ENCODE measurements at places on chromosomes 5 and 9.

DNA sequence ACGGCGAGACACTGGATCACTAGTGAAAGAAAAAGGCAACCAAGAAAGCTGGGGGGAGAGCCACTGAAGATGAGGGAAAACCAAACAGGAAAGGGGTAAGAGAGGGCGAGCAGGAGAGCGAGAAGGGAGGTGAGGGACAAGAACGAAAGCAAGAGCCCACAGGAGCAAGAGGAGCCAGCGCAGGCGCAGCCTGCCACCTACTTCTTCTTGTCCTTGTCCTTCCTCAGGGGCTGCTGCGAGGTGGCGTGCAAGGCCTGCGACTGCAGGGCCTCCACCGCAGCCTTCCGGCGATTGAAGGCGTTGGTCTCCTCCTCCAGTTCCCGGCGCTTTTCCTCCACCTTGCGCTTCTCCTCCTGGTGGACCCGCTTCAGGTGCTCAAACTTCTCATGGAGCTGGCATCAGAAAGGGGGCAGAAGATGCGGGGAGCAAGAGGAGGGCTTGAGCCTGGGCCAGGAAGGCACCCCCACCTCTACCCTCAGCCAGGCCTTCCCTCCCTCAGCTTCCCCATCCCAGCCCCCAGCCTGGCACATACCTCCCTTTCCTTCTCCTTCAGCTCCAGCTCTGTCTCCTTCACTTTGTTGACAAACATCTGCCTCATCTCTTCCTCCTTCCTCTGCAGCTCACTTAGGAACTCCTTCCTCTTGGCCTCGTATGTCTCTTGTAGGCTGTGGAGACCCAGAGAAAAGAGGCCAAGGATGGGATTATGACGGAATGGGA, 13.5 kb downstream of the CCNI2 start:
- DNase-seq = no peak

- no peak for DNase-seq
These were observed 7.1 kb upstream of the EGFL7 start for GRCh38 chr9:136655536-136656182.

DNA sequence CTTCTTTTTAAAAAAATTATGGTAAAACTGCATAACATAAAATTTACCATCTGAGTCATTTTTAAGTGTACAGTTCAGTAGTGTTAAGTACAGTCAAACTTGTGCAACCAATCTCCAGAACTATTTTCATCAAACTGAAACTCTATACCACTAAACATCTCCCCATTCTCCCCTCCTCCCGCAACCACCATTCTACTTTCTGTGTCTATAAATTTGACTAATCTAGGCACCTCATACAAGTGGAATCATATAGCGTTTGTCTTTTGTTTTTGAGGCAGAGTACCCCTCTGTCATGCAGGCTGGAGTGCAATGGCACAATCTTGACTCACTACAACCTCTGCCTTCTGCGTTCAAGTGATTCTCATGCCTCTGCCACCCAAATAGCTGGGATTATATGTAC, 24.0 kb upstream of the EBF1 start:
- DNase-seq = no peak

- DNase-seq = peak; percentile 57
These were observed 99.8 kb downstream of the TENT4A start for GRCh38 chr5:6812800-6813731.

DNA sequence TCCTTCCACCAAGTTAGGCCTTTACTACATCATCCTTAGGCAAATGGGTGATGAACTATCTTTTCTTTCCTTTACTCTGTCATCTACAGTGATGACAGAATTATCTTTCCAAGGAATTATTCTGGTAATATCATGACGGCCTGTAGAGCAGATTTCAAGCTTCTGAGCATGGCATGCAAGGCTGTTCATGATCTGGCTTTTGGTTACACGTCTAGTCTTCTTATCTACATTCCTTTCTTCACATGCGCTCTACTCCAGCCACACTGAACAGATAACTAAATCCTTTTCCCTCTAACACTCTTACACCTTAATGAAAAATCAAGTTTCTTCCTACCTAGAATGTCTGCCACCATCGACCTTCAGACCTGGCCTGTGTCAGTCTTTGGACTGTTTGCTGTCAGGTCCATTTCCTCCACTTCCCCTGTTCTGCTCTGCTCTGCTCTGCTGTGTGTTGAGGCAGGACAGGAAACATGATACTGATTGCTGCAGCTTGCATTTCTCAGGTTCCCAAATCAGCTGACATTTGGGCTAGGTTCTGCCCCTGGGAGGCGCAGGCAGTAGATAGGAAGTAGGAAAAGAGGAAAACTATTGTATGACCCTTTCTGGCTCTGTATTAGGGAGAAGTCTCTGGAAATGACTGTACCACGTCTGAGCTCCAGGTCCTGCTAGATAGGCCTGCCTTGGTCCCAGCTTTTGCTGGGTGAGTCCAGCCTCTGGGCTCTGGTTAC, 4.2 kb downstream of the SCGB3A2 start:
- DNase-seq = no peak

DNA sequence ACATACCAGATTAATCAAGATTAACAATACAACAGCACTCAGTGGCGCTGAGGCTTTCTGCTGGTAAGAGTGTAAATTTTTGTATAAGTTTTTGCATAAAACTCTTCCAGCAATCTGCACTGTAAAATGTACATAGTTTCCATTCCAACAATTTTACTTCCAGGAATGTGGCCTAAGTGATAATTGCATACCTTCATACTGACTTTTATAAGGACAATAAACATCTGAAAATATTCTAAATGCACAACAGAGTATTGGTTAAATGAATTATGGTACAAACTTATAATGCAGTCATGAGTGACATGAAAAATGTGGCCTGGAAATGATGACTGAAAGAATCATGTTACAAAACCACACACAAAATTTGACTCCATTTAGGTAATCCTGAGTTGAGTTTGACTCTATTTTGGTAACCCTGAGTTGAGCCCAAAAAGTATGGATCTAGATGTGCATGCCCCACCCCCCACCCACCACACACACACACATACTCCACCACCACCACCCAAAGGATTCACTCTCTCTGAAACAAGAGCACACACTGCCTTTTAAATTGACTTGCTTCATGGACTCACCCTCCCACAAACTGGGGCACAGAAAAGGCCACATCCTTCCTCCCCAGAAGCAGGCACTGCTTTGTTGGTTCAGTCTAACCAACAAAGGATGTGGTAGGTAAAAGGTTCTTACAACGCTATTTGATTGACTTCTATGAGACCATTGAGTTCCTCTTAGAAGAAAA, 137.6 kb downstream of the SUSD1 start:
- DNase-seq = peak; percentile 75

DNA sequence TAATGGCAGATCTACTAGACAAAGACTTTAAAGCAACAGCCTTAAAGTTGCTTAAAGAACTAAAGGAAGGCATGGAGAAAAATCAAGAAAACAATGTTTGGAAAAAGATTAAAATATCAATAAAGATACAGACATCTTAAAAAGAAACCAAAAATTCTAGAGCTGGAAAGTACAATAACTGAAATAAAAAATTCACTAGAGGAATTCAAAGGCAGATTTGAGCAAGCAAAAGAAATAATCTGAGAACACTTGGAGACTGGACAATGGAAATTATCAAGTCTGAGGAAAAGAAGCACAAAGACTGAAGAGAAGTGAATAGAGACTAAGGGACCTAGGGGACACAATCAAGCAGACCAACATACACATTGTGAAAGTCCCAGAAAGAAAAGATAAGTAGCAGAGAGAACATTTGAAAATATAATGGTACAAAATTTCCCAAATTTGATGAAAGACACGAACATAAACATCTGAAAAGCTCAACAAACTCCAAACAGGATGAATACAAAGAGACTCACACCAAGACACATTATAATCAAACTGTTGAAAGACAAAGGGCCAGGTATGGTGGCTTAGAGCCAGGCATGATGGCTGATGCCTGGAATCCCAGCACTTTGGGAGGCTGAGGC, 26.3 kb downstream of the SIL1 start:
- no peak for DNase-seq

- DNase-seq = peak; percentile 65
These were observed 16.4 kb downstream of the RETREG1 start for GRCh38 chr5:16600397-16600796.

GRCh38 chr9:137836831-137837241, 40.7 kb upstream of the CACNA1B start:
- no peak for DNase-seq

- DNase-seq = no peak
These were observed 237.3 kb downstream of the PBX3 start for GRCh38 chr9:125984461-125984860.

DNA sequence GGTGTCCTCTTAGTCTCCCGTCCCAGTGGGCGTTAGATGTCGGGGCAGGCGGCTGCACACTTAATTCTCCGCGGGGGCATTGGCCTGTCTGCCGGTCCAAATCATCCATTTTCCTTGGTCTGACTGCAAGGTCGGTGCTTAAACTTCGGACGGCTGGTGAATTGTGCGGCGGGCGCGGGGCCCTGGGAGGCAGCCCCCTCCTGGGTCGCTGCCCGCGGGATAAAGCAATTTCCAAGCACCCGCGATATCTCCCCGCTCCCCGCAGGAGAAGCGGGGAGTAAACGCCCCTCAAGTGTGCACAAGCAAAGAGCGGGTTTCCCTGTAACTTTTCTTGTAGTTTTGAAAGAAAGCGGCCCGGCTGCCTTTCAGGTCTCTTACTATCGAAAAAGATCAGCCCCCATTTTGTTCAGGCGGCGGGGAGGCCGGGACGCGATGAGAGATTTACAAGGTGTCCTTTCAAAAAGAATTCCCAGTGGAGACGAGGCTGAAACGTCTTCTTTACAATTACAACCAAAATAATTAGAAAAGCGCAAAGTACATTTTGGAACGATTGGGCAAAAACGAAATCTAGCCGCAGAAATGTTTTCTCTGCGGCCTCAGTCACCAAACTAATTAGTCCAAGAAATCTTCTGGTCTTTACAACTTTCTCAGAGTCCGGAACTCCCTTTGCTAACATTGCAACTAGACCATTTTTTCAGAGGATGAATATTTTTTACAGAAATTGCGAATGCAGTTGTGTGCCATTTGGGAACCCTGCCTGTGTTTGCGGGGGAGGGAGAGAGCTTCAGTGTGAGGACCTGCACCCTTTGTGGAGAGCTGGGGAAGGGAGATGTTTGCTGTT, 1.8 kb downstream of the IRX1 start:
- no peak for DNase-seq

GRCh38 chr5:56343988-56344387, 110.9 kb upstream of the ANKRD55 start:
- DNase-seq = no peak

DNA sequence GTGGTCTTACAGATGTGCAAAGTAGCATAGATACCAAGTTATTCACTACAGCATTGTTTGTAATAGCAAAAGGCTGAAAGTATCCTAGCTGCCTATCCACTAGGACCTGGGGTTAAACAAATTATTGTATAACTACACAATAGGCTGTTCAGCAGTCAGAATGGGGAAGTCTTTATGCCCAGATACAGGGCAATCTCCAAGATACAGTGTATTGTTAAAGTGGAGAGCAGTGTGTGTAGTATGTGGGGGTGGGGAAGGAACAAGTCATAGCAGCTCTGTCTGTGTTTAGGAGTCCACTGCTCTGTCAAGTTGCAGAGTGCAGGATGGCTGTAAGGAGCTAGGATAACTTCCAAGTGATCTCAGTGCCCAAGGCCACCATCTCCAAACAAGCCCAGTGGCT, 5.5 kb downstream of the PCYOX1L start:
- no peak for DNase-seq
